Ovary (tissue), 10 donors: ENCODE measurements at places on chromosomes 6 and 20. TPM values are rescaled to one million over a fixed set of nuclear protein-coding genes. Genes with fewer than 3 reads are reported as not detected.
A peak's percentile ranks its signal among the peaks of the same experiment; 100 is the strongest.

The KCNG1 gene
- 4.9 TPM for total RNA-seq

The SAMD3 gene
- 1.8 TPM for total RNA-seq

The PCMTD2 gene
- total RNA-seq, result 91.7 TPM

The ZNF184 gene
- 7.9 TPM for total RNA-seq

The PRL gene
- total RNA-seq, result not detected

The CST5 gene
- not detected for total RNA-seq

The ADGB gene
- 0.87 TPM for total RNA-seq

The OTOR gene
- total RNA-seq, result not detected

The SNRPB gene
- total RNA-seq, result 117 TPM

The PACRG gene
- 3.8 TPM for total RNA-seq

The TCP11 gene
- total RNA-seq, result 0.53 TPM

The SMPDL3A gene
- 7.9 TPM for total RNA-seq

GRCh38 chr6:29943053-29943966 is 978 bp downstream of the HLA-A start:
- H3K27ac ChIP-seq, result peak overlapping the region; percentile 57
- H3K27me3 ChIP-seq, result no peaks in the 10 kb centered on the region
- H3K4me1 ChIP-seq, result peaks cover 5% of the 10 kb centered on the region
- no peaks in the 10 kb centered on the region for H3K36me3 ChIP-seq
- DNase-seq, result no peak

- no peaks in the 10 kb centered on the region for H3K27me3 ChIP-seq
- no peak for DNase-seq
- H3K36me3 ChIP-seq, result no peaks in the 10 kb centered on the region
- no peak overlapping the region for H3K27ac ChIP-seq
These were observed 41.5 kb downstream of the DSE start for GRCh38 chr6:116412270-116412669.

DNA sequence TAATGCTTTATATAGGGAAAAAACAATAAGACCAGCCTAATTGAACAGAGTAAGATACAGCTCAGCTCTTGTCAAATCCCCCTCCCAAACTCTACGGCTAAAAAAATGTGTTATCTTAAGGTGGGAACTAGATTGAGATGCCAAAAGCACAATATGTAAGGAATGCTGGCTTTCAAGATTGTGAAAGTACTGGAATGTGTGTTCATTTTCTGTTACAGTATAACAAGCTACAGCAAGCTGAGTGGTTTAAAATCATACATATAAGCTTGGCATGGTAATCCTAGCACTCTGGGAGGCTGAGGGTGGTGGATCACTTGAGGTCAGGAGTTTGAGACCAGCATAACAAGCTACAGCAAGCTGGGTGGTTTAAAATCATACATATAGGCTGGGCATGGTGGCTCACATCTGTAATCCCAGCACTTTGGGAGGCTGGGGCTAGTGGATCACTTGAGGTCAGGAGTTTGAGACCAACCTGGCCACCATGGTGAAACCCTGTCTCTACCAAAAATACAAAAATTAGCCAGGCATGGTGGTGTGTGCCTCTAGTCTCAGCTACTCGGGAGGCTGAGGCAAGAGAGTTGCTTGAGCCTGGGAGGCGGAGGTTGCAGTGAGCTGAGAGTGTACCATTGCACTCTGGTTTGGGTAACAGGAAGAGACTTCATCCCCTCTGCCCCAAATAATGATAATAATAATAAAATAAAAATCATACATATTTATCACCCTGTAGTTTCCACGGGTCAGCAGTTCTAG is 297.7 kb downstream of the DOK5 start:
- H3K4me1 ChIP-seq, result no peaks in the 10 kb centered on the region
- no peak overlapping the region for H3K27ac ChIP-seq
- no peaks in the 10 kb centered on the region for H3K27me3 ChIP-seq
- no peaks in the 10 kb centered on the region for H3K36me3 ChIP-seq

- no peaks in the 10 kb centered on the region for H3K36me3 ChIP-seq
- peaks cover 8% of the 10 kb centered on the region for H3K4me1 ChIP-seq
- H3K27me3 ChIP-seq, result no peaks in the 10 kb centered on the region
- peak; percentile 43 for DNase-seq
- peak overlapping the region; percentile 68 for H3K27ac ChIP-seq
These were observed 191.2 kb upstream of the RREB1 start for GRCh38 chr6:6916598-6916997.

DNA sequence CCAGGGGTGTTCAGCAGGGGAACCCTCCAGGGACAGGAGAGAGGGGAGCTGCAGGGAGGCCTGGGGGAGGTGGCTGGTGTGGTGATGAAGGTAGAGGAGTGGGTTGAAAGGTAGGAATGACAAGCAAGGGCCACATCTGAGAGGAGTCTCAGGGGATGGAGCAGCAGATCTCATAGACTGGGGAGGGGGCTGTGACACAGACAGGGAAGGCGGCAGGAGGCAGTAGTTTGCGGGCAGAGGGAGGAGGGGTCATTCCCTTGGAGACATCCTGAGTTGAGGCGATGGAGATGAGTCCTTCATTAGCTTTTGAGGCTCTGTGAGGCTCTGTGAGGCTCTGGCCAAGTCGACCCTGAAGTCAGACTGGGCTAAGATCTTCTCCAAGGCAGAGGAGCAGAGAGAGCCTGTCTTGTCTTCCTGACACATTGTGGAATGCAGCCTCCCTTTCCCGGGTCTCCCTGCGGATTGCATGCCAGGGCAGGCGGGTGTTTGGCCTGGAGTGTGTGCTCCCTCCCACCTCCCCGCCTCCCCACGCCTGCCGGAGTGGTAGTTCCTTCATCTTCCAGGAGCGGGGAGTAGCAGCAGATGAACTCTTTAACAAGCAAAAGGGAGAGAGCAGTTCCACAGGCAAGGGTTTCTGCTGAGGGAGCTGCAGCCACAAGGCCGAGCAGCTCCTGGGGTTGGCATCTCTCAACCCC is 34.3 kb upstream of the MLN start:
- H3K4me3 ChIP-seq, result no peak overlapping the region
- no peaks in the 10 kb centered on the region for H3K36me3 ChIP-seq
- no peaks in the 10 kb centered on the region for H3K27me3 ChIP-seq
- no peak overlapping the region for H3K27ac ChIP-seq
- H3K4me1 ChIP-seq, result peaks cover 12% of the 10 kb centered on the region
- no peak for DNase-seq

DNA sequence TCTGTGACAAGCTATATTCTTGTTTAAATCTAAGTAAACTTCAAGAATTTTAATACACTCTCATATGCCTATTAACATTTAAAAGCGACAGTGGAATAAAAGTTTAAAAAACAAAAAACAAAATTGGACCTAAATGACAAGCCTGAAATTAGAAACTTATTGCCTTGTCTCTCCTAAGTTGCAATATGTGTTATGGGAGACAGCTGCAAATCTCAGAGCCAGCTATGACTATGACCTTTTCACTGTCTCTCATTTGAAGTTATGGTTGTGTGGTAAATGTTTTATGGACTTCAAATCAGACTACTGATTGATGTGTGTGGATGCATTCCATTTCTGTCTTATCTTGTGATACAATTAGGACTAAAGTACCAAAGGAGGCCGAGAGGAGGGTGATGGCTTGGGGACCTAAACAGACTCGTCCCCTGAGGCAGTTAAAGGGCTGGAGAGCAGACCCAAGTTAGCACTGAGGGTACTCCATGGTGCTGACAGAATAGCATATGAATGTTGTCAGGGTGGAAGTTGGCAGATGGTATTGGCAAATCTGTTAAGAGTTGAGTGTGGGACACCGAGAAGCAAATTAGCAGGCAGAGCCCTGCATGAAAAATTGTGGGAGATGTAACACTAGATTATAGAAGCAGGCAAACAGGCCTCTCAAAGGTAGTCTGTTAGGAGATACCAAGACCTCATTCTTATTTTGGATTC is 930.1 kb upstream of the MAN1A1 start:
- no peak overlapping the region for H3K4me3 ChIP-seq
- H3K27me3 ChIP-seq, result no peaks in the 10 kb centered on the region
- H3K4me1 ChIP-seq, result no peaks in the 10 kb centered on the region
- no peak overlapping the region for H3K27ac ChIP-seq
- no peak for DNase-seq

DNA sequence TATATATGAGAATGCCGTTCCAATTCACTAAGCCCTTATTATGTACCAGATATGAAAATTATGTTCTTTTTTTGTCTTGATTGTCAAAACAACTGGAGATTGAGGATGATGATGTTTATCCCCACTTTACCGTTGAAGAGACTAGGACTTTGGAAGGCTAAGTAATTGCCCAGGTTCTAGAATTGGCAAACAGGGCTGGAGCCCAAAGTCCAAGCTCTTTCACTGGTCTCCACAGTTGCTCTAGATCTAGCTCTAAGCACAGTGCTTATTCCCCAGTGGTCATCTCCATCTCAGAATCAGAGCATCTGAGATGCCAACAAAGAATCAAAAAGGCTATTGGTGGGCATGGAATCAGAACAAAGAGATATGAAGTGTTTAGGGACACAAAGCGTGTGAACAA is 215.3 kb upstream of the FOXA2 start:
- H3K27ac ChIP-seq, result no peak overlapping the region
- no peak for DNase-seq
- H3K4me3 ChIP-seq, result no peak overlapping the region

- H3K27ac ChIP-seq, result no peak overlapping the region
- H3K36me3 ChIP-seq, result no peaks in the 10 kb centered on the region
- H3K27me3 ChIP-seq, result no peaks in the 10 kb centered on the region
- H3K4me3 ChIP-seq, result no peak overlapping the region
- H3K4me1 ChIP-seq, result no peaks in the 10 kb centered on the region
- no peak for DNase-seq
These were observed 392.3 kb downstream of the PLCB1 start for GRCh38 chr20:8524101-8525016.

- no peak overlapping the region for H3K4me3 ChIP-seq
- H3K27me3 ChIP-seq, result no peaks in the 10 kb centered on the region
- no peak for DNase-seq
- H3K36me3 ChIP-seq, result no peaks in the 10 kb centered on the region
These were observed 40.4 kb upstream of the DOK5 start for GRCh38 chr20:54435015-54435414.

GRCh38 chr6:118680452-118681095 is 29.2 kb upstream of the CEP85L start:
- H3K27ac ChIP-seq, result no peak overlapping the region
- no peak overlapping the region for H3K4me3 ChIP-seq
- no peaks in the 10 kb centered on the region for H3K4me1 ChIP-seq
- H3K27me3 ChIP-seq, result no peaks in the 10 kb centered on the region

GRCh38 chr20:5843054-5843592 is 92.9 kb downstream of the SHLD1 start:
- no peaks in the 10 kb centered on the region for H3K27me3 ChIP-seq
- peaks cover 5% of the 10 kb centered on the region for H3K4me1 ChIP-seq
- H3K4me3 ChIP-seq, result no peak overlapping the region
- no peak overlapping the region for H3K27ac ChIP-seq
